ENCODE measurements at places on chromosomes 12 and 14.

DNA sequence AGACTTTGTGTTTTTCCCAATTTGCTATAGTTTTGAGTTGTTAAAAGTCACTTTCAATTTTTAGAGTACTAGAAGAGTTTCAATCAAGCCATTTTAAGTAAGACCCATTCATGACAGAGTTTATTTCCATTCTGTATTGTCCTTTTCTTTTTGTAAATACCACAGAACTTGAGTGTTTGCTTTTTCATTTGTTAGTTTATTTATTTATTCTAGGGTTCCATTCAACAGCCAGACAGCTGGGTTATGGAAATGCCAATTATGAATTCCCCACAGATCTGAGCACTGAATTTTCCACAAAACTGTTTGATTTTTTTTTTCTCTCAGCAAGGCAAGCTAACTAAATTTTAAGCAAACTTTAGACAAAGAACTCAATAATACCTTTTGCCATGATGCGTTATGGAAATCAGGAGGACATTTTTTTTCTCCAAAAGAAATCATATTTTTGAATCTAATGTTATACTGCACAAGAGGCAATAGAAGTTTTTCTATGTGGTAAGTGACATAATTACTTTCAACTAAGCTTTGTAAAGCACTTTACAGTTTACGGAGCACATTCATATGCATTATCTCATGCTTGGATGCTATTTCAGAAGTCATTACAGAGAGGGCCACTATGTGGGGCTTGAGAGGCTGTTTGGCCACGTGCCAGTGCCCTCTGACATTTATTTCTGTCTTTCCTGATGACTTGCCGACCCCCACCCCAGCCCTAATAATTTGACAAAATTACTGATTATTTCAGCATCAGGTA, 181.5 kb downstream of the VRK1 start:
- DNase-seq, result no peak

- DNase-seq, result no peak
Observed at GRCh38 chr14:40336846-40337245, 904.6 kb upstream of the FBXO33 start.

GRCh38 chr12:25997201-25997963, 38.9 kb downstream of the RASSF8 start:
- no peak for DNase-seq

DNA sequence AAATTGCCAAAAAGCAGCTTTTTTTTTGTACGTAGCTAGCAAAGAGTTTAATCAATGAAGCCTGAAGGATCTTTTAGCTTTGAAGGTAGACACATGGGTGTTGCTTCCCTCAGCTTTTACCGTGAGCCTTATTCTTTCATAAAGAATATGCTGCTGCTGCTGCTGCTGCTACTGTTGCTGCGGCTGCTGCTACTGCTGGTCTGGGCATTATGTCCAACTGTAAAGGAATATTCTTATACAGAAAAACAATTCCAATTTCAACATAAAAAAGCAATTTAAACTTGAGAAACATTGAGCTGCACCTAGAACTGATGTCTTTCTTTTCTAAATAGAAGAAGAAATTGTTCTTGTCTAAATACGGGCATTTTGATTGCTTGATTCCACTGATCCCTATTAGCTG, 38.9 kb upstream of the PPP1R12A start:
- no peak for DNase-seq

DNA sequence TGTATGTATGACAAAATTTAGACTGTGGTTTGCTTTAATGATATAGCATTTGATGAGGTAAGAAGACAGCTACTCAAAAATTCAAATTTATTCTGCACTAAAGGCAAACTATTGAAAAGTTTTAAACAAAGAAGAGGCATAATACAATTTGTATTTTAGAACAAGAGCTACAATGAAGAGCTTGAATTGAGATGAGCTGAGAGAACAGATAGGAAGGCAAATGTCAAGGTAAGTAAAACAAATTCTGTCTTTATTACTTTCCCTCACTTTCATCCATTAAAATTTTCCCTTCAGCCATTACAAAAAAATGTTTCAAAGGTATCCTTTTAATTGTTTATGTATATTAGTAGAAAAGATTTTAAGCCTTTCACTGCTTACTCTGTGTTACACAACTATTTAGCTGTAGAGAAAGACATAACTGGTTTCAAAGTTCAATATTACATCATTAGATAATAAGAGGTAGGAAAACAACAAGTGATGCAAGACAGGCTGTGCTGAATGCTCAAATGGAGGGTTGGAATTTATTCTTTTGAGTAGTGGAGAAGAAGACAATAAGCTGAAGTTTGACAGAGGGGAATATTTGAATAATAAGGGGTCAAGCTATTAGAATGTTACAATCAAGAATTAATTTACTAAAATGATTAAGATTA, 1334.1 kb downstream of the FSCB start:
- no peak for DNase-seq

DNA sequence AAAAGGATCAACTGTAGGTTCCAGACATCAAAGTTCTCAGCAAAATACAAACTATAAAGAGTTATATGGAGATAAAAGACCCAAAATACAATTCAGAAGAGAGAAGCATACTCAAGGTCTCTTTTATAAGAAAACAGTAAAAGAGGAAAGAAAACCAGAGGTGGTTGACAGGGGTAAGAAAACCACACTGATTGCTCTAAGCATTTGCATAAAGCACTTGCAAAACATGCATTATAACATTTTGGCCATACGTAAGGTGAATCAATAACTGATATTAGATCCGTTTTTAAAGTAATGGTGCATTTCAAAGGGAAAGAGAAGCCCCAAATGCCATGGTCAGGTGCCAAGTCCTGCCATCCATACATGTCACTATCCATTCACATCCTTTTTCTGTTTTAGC, 5.9 kb downstream of the DDHD1 start:
- no peak for DNase-seq

All from stimulated activated CD8-positive, alpha-beta memory T cell treated with anti-CD3 and anti-CD28 coated beads, Interleukin-12 subunit alpha, Interleukin-12 subunit beta, amount 100 ng/mL, for 4 hours (primary cell).